ENCODE measurements at places on chromosomes 7 and 10. TPM values are rescaled to one million over a fixed set of nuclear protein-coding genes. Genes with fewer than 3 reads are reported as not detected.

Gene CDK1
- 12.9 TPM for total RNA-seq

Gene STK32C
- total RNA-seq = 8.4 TPM

Gene PMS2
- 10.7 TPM for total RNA-seq

Gene AKR1D1
- total RNA-seq = not detected

Gene PNLIPRP2
- 10.7 TPM for total RNA-seq

Gene ABCB4
- 0.37 TPM for total RNA-seq

Gene HSPA12A
- 6.6 TPM for total RNA-seq

Gene ADIRF
- 147 TPM for total RNA-seq

Gene PRKCQ
- 0.89 TPM for total RNA-seq

Gene LRMDA
- 8.1 TPM for total RNA-seq

Gene FAM25C
- total RNA-seq = not detected

Gene CCL24
- 21.7 TPM for total RNA-seq

Gene SPDYE2
- total RNA-seq = not detected

Gene NPM3
- total RNA-seq = 22.1 TPM

Gene ELOVL3
- total RNA-seq = not detected

Gene PYROXD2
- total RNA-seq = 13.4 TPM

Gene AKR1B1
- 26.8 TPM for total RNA-seq

Gene CYP26C1
- not detected for total RNA-seq

Gene GRID2IP
- total RNA-seq = 0.75 TPM

Gene ELN
- total RNA-seq = 10.3 TPM

Gene MNX1
- total RNA-seq = 20.4 TPM

Gene PILRA
- 5.2 TPM for total RNA-seq

Gene PLAC9
- total RNA-seq = 4.2 TPM

Gene AKR1B15
- 14.0 TPM for total RNA-seq

Gene MTPN
- 96.5 TPM for total RNA-seq

Gene LRRN3
- 0.20 TPM for total RNA-seq

Gene GTF2IRD1
- 14.8 TPM for total RNA-seq

Gene SLC13A1
- total RNA-seq = not detected

Gene CTTNBP2
- total RNA-seq = 3.8 TPM

Gene PODXL
- total RNA-seq = 13.7 TPM
